ENCODE measurements at places on chromosomes 12 and 14. TPM values are rescaled to one million over a fixed set of nuclear protein-coding genes. Genes with fewer than 3 reads are reported as not detected.

The VDR gene
- total RNA-seq: 3.5 TPM

The KRT72 gene
- total RNA-seq: not detected

The RNF212B gene
- total RNA-seq: not detected

The HCAR2 gene
- not detected for total RNA-seq

The KRT5 gene
- 0.17 TPM for total RNA-seq

The KSR2 gene
- total RNA-seq: not detected

The CHGA gene
- total RNA-seq: not detected

The DBX2 gene
- not detected for total RNA-seq

The LHX5 gene
- not detected for total RNA-seq

The LRRC74A gene
- not detected for total RNA-seq

The KLRK1 gene
- total RNA-seq: not detected

The NKX2-1 gene
- not detected for total RNA-seq

The AICDA gene
- total RNA-seq: not detected

The CLEC4D gene
- not detected for total RNA-seq

The FGD4 gene
- total RNA-seq: 10.1 TPM

The ANKS1B gene
- not detected for total RNA-seq

The ZNF26 gene
- total RNA-seq: 4.9 TPM

The SLC2A14 gene
- total RNA-seq: not detected

The HOXC9 gene
- total RNA-seq: 0.15 TPM

The CCDC184 gene
- 0.34 TPM for total RNA-seq

The TBK1 gene
- total RNA-seq: 11.8 TPM

Data from bronchus fibroblast of lung (primary cell).